ENCODE measurements at places on chromosomes 11 and 22. TPM values are rescaled to one million over a fixed set of nuclear protein-coding genes. Genes with fewer than 3 reads are reported as not detected.
A peak's percentile ranks its signal among the peaks of the same experiment; 100 is the strongest.

DKK3 gene
- total RNA-seq: 8.1 TPM

DNA sequence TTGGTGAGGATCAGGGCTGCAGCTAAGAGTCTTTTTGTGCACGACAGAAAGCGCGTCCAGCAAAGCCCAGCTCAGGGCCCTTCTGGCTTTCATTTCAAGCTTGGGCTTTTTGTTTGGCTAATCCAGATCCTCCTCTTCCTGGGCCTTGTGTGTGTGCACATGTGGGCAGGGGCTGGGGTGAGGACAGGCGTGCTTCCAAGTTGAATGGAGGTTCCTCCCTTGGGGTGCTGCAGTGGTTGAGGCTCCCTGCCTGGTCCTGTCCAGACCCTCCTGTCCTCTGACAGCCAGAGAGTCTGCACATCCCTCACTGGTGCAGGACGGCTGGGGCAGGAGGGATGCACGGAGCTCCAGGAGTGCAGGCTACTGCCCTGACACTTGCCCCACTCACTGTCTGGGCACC, 62.0 kb upstream of the NECTIN1 start:
- no peak for DNase-seq
- H3K36me3 ChIP-seq: no peaks in the 10 kb centered on the region
- peaks cover 3% of the 10 kb centered on the region for H3K27me3 ChIP-seq
- H3K27ac ChIP-seq: no peak overlapping the region
- H3K4me1 ChIP-seq: no peaks in the 10 kb centered on the region
- no peak overlapping the region for H3K4me3 ChIP-seq

- H3K4me1 ChIP-seq: no peaks in the 10 kb centered on the region
- no peak overlapping the region for H3K27ac ChIP-seq
- no peak for DNase-seq
- no peaks in the 10 kb centered on the region for H3K36me3 ChIP-seq
Measured at GRCh38 chr11:102685754-102686153, 19.8 kb downstream of the MMP27 start.

DNA sequence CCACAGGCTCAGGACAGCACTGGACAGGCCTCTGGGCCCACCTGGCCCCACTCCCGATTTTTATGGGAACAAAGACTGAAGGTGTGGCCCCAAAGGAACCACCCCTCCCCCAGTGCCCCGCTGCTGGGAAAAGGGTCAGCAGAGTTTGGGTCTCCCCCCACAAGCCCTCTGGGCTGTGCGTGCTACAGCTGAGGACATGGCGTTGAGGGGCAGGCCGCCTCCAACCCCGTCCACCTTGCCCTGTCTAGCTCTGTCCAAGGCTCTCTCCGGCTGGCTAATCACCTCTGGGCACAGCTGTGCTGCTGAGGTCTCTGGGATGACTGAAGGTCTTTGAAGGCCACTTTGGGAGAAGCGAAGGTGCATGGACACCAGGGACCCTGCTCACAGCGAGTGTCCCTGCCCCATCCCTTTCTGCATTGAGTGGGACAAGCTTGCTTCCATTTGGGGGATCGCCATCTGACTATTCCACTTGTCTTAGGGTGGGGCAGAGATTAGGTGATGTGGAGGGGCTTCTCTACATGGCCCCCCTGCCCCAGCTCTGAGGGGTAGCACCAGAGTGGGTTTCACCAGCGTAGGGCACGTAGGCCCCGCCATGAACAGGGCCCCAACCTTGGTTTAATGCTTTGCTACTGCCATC, 6.5 kb downstream of the ASCL2 start:
- no peak for DNase-seq
- no peaks in the 10 kb centered on the region for H3K36me3 ChIP-seq
- peaks cover 20% of the 10 kb centered on the region for H3K4me1 ChIP-seq
- peaks cover 6% of the 10 kb centered on the region for H3K27me3 ChIP-seq
- H3K4me3 ChIP-seq: no peak overlapping the region

GRCh38 chr11:36142439-36142838, 146.8 kb downstream of the COMMD9 start:
- no peaks in the 10 kb centered on the region for H3K27me3 ChIP-seq
- no peak overlapping the region for H3K27ac ChIP-seq
- H3K4me3 ChIP-seq: no peak overlapping the region
- no peaks in the 10 kb centered on the region for H3K36me3 ChIP-seq

DNA sequence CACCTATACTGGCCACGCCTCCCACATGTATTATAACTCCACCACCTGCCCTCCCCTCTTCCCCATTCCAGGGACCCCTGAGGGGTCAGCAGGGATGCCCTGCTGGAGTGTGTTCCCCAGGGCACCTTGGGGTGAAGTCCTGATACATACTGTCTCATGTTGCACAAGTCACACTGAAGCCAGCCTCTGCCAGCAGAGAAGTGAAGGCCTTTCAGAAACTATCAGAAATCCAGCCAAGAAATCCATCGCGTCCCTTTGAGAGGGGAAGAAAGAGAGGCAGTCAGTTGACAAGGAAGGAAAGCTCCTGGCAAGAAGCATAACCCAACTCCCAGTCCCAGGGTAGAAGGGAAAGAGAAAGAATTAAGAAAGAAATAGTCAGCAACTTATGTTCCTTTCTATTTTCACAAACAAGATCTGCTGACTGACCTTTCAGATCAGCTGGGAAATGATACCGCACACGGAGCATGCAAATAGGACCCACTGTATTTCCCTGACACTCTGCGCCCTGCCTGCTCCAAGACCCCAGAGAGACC, 45.2 kb downstream of the SC5D start:
- H3K36me3 ChIP-seq: peaks cover 2% of the 10 kb centered on the region
- H3K4me1 ChIP-seq: peaks cover 30% of the 10 kb centered on the region
- no peak overlapping the region for H3K4me3 ChIP-seq
- no peak overlapping the region for H3K27ac ChIP-seq

GRCh38 chr11:12705874-12706273, 31.7 kb downstream of the TEAD1 start:
- no peaks in the 10 kb centered on the region for H3K4me1 ChIP-seq
- no peak for DNase-seq
- peaks cover 71% of the 10 kb centered on the region for H3K27me3 ChIP-seq
- no peak overlapping the region for H3K27ac ChIP-seq
- no peaks in the 10 kb centered on the region for H3K36me3 ChIP-seq
- H3K4me3 ChIP-seq: no peak overlapping the region

DNA sequence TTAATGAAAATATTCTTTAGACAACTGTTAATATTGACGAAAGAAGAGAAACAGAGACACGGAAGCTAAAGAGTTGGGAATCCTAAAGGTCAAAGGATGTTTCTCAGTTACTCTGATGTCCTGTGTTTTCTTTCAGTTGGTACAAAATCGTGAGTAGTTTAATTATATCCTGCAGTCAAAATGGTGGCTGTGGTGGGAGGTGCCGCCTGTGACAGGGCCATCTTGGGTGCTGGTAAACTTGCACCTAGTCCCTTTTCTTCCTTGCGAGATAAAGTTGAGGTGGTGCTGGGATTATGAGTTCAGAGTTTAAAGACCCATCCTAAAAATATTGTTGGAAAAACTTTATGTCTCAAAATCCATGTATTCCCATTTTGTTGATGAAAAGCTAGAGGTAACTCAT, 2.2 kb downstream of the CECR2 start:
- DNase-seq: no peak
- peaks cover 3% of the 10 kb centered on the region for H3K36me3 ChIP-seq
- no peak overlapping the region for H3K4me3 ChIP-seq
- H3K4me1 ChIP-seq: peaks cover 19% of the 10 kb centered on the region
- no peak overlapping the region for H3K27ac ChIP-seq

DNA sequence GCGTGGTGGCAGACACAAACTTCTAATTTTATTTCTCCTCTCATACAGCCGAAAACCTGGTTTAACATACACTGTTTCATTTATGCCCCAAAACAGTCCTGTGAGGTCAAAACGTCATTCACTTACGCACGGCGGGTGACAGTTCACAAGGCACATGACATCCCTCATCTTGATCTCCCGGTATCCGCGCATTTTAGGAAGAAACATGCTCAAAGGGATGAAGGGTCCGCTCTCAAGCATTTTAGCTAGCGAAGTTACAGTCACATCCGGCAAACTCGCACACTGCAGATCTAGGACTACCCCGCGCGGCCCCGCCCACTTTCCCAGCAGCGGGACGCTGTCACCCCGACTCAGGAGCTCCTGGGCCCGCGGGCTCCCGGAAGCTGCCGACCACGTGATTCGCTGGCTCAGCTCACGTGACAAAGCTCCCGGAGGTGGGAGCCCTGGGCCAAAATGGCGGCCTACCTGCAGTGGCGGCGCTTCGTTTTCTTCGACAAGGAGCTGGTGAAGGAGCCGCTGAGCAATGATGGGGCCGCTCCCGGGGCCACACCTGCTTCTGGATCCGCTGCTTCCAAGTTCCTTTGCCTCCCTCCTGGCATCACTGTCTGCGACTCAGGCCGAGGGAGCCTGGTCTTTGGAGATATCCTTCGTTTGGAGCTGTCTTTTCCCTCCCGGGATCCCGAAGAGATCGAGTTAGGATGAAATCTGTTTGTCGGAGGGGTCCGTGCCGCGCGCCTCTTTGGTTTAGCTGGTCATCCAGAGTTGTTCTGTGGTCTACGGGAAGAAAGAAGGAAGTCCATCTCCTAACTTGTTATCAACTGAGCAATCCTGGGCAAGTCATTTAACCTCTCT, at the start of gene VPS11:
Gene VPS11, plus strand, starts transcription at position 448 of the 852 bp plus-strand sequence. Its CDS starts 6 bp downstream, at position 454.
- peak within 1 kb of the TSS; percentile 96 for H3K27ac ChIP-seq
- DNase-seq: peak; percentile 98
- H3K4me1 ChIP-seq: peaks cover 30% of the 10 kb centered on the region
- H3K4me3 ChIP-seq: peak within 1 kb of the TSS; percentile 92
- peaks cover 5% of the 10 kb centered on the region for H3K36me3 ChIP-seq

- no peaks in the 10 kb centered on the region for H3K4me1 ChIP-seq
- H3K27ac ChIP-seq: no peak overlapping the region
- no peak for DNase-seq
- H3K27me3 ChIP-seq: no peaks in the 10 kb centered on the region
Measured at GRCh38 chr11:95867105-95867504, 56.8 kb downstream of the MTMR2 start.

DNA sequence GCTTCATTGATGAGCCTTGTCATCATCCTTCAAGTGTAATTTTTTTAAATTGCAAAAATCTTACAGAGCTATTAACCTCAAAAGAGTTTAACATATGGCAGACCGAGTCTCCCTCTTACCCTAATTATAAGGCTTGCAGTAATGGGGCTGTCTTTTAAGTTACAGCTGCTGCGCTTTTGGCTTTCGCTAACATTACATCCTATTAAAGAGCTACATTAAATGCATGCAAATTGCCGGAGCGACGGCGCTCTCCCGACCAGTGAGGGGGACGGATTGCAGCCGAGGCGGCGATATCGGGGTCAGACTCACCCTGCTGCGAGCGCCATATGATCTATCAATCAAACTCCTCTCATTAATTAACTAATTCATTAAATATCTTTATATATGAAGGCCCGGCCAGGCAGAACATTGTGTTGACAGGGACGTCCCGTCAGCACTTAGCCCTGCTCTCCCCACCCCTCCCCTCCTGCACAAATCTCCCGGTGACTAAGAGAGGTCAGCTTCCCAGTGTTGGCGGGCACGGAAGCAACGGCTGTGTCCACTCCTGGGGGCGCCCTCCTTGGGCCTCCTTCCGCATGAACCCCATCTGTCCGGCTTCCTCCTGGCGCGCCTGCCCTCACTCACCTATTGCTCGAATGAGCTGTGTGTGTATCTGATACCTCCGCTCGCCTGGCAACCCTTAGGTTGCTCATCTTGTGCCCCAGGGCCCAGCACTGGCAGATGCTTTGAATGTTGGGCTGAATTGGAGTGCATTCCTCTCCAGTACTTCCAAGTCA, 156.0 kb upstream of the CADM1 start:
- DNase-seq: no peak
- H3K27ac ChIP-seq: no peak overlapping the region
- no peaks in the 10 kb centered on the region for H3K4me1 ChIP-seq
- no peaks in the 10 kb centered on the region for H3K36me3 ChIP-seq
- no peak overlapping the region for H3K4me3 ChIP-seq

DNA sequence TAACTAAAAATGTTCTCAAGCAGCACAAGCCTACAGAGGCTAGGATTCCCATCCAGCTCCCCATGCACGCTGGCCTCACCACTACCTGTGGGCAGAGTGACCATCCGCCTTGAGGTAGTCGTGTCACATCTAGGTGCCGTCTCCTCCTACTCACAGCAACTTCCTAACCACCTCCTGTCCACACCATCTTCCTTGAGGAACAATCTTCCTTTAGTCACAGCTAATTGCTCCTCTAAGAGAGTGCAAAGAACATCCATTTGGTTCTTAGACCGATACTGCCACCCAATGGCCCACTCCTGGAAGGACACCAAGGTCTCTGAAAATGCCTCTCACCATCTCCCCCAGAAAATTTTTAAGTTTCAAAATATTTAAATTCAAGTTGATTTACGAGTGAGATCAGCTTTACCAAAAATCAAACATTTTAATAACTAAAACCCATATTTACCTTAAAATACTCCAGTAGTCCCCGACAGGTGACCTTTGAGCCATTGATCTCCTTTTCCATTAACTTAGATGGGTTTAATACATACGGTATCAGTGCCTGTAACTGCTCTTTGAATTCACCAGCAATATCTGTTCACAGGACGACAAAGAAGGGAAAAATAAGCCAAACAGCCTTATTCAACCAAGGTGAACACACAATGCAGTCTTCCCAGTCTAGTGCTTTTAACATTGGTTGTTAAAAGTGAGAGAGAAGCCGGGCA, 21.7 kb upstream of the PLAAT3 start:
- H3K4me3 ChIP-seq: no peak overlapping the region
- H3K4me1 ChIP-seq: peaks cover 15% of the 10 kb centered on the region
- H3K27me3 ChIP-seq: no peaks in the 10 kb centered on the region
- peak overlapping the region; percentile 5 for H3K27ac ChIP-seq

C22orf42 gene
- not detected for total RNA-seq
